SW480 (cell line): ENCODE measurements at places on chromosomes 7 and 10.

DNA sequence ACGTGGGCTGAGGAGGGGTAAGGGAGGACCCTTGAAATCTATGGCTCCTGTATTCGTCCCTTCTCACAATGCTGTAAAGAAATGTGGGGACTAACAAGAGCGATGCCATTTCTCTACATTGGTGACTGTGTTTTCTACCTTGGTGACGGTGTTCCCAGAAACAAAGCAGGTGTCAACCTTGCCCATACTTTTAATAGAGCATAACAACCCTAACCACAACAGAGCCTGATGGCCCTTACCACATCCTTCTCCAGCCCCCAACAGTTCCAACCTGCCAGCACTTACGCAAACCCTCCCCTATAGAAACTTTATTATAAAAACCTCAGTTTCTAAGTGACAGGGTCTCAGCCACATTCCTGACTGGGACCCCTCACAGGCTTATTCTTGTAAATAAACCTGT is 28.2 kb upstream of the ADCYAP1R1 start:
- peak; percentile 70 for DNase-seq

- no peak for DNase-seq
Observed at GRCh38 chr10:71394926-71395562, 1.7 kb upstream of the CDH23 start.

DNA sequence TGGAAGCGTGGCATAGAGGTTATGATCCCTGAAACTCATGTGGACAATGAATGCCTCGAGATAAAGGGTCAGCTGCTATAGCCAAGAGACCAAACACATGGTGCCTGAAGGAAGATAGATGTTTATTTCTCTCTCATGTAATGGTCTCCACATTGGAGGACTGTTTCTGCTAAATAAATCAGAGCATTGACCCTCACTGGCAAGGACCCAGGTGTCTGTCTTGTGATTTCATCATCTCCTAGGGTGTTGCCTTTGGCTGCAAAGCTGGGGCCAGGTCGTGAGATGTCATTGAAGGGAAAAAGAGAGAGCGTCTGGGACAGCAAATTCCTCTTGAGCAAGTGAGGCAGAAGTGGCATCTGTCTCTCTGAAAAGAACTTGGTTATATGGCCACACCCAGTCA is 64.6 kb downstream of the JCAD start:
- no peak for DNase-seq

GRCh38 chr7:35504365-35504764 is 190.6 kb downstream of the HERPUD2 start:
- no peak for DNase-seq

DNA sequence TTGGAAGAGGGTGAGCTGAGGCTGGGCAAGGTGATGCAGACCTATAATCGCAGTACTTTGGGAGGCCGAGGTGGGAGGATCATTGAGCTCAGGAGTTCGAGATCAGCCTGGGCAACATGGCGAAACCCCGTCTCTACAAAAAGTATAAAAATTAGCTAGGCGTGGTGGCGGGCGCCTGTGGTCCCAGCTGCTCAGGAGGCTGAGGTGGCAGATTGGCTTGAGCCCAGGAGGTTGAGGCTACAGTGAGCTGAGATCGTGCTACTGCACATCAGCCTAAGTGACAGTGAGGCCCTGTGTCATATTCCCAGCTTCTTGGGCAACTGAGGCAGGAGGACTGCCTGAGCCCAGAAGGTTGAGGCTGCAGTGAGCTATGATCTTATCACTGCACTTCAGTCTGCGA is 13.6 kb downstream of the BMPR1A start:
- DNase-seq, result no peak

DNA sequence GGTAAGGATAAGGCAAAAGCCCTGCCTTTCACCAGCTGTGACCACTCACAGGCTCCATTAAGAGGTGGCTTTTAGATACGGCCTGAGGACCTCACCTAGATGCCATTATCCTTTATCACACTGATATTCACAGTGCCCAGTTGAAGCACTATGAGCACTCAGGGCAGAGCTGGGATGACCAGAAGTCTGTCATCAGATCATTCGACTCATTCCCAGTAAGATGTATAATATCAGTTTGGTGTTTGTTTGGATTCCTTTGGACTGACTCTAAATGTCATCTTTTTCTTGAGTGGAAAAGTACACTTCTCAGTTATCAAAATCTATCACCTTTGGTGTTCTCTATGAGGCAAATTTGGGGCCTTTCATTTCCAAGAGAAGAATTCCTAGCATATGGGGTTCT is 18.7 kb downstream of the CCDC136 start:
- DNase-seq, result no peak

GRCh38 chr10:67140641-67141040 is 214.8 kb downstream of the LRRTM3 start:
- no peak for DNase-seq

DNA sequence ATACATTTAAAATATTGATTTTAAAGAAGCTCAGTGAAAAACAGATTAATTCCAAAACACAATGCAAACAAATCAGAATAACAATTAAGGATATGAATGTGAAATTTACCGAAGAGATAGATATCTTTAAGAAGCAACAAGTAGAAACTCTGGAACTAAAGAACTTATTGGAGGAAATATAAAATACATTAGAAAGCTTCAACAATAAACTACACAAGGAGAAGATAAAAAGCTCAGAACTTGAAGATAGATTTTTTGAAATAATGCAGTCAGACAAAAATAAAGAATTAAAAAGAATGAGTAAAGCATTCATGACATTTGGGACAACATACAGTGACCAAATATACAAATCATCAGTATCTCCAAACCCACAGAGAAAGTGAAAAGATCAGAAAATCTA is 43.2 kb downstream of the HIBADH start:
- no peak for DNase-seq

DNA sequence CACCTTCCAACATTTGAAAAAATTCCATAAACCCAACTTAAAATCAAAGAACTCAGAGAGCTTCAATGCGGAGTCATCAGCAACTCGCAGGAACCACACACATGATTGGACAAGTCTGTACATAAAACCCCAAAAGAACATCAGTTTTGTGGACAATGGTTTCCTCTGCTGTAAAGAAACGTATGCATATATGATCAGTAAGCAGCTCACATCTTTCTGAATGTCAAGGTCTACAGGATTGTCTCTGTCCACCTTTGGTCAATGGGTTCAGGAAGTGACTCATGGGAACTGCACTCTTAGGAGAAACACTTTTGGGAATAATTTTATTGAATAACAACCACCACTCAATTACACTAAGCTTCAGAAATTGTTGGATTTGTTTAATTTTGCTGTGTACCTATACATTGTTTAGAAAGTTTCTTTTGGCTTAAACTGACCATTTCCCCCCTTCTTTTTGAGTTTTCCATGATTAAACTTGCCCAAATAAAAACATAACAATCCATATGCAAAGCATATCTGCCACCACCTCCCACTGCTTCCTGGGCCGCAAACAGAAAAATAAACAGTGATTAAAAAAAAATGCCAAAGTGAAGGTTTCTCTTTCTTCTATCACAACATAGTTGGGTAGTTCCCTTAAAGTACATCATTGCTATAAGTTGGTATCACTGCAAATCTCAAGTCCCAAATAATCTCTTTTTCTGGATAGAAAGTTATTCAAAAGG is 27.3 kb upstream of the AFAP1L2 start:
- DNase-seq, result no peak

DNA sequence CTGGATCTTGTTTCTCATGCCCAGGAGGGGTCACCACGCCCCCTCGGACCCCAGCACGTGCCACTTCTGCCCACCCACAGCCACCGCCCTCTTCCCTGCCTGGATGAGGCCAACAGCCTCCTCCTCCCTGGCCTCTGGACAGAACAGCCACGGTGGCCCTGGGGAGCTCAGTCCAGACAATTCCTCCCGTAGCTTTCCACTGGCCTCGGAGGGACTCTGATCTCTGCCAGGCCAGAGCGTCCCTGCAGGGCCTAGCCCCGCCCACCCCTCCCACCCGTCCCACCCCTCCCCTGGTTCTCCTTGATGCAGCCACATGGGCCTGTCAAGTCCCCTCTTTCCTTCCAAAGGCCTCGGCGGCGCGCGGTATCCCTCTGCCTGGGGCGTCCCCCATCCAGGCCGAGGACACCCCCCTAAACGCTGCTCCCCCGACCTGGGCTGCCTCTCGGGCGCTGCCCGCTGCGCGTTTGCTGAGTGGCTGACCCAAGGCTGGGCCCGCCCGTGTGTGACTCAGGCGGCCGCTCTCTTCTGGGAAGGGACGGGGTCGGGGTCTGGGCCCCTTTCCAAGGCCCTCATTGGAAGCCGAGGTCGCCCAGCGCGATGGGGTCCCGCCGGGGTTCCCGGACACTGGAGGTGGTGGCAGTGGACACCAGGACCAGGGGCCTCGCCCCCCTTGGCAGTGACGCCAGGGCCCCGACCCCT is 557 bp downstream of the TMEM120A start:
- peak; percentile 69 for DNase-seq

- DNase-seq, result peak; percentile 25
Observed at GRCh38 chr10:88791924-88792323, 10.6 kb upstream of the LIPM start.

GRCh38 chr10:29973921-29974320 is 85.5 kb downstream of the JCAD start:
- no peak for DNase-seq

- no peak for DNase-seq
Observed at GRCh38 chr10:86017841-86018734, 348.5 kb downstream of the GRID1 start.

DNA sequence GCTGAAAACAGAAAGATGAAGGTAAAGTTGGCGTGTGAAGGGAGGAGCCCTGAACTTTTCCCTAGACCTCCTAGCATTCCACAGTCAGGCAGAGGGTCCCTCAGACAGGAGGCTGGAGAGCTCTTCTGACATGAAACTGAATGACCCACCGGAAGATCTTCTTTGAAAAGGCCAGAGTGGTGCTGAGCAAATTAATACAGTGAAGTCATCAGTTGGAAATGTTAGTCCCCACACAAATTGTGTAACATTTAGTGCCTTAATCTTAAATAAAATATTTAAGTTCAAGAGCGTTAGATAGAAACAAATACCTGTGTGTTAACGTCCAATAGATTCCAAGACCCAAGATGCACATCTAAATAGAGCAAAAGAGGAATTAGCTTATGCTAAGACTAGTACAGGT is 49.0 kb upstream of the WNT16 start:
- no peak for DNase-seq

DNA sequence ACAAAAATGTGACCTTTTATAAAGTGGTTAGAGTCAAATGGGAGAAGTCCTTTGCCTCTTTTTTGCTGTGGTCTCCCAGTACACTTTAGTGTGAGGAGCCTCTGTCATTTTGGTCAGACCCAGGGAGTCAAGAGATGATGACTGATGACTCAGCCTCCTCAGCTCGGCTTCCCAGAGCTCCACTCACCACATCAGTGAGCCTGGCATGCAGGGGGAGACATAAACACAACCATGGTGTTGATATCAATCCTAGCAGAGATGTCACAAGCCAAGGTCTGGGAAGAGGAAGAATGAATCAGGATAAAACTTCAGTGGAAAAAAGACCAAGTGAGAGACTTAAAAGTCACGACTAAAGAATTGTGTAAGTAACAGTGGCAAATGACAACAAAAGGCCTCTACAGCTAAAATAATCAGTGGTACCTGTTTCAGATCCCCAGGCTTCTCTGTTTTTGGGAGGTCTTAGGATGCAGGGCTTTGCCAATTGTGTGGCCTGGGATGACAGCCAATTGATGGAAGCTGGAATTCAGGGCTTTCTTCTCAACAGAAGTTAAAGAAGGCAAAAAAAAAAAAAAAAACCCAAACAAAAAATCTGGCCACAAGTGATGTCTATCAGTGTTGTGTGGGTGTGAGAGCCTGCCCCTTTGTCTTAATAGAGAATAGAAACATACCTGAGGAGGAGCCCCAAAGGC is 50.2 kb downstream of the TFAM start:
- peak; percentile 96 for DNase-seq

DNA sequence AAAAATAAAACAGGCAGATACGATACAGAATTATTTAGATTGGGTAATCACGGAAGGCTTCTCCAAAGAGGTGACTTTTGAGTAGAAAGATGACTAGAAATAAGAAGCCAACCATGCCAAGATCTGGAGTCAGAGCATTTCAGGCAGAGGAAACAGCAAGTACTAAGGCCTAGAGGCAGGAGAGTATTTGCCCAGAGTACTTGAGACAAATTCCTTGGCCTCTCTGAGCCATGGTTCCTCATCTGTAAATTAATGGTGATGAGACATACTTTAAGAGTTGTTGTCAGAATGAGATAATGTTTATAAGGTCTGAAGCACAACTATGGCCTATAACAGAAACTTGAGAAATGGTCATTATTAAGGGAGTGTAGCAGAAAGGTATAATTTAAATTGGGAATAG is 15.8 kb upstream of the GPR37 start:
- no peak for DNase-seq

DNA sequence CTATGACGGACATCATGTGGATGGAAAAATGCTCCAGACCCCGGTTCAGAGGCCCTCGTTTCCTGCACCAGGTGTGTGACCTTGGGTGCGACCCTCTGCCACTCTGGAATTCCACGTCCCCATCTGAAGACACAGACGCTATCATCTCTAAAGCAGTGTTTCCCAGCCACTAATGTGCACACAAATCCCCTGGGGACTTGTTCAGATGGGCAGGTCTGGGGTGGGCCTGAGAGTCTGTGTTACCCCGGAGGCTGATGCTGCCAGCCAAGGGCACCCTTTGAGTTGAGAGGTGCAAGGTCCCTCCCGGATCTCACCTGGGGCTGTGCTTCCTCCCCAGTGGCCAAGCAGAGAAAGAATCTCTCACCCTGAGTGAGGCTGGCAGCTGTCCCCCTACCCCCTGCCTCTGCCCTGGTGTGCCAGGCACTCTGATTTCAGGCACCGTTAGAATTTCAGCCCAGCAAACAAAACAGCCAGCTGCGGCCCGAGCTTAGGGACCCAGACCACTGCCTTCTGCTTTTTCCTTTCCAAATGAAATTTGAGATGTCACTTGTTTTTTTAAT is 90.0 kb downstream of the SLIT1 start:
- no peak for DNase-seq

GRCh38 chr7:45434167-45434784 is 139.9 kb upstream of the ADCY1 start:
- DNase-seq, result no peak

- no peak for DNase-seq
Observed at GRCh38 chr10:26481914-26482550, 43.9 kb downstream of the APBB1IP start.

DNA sequence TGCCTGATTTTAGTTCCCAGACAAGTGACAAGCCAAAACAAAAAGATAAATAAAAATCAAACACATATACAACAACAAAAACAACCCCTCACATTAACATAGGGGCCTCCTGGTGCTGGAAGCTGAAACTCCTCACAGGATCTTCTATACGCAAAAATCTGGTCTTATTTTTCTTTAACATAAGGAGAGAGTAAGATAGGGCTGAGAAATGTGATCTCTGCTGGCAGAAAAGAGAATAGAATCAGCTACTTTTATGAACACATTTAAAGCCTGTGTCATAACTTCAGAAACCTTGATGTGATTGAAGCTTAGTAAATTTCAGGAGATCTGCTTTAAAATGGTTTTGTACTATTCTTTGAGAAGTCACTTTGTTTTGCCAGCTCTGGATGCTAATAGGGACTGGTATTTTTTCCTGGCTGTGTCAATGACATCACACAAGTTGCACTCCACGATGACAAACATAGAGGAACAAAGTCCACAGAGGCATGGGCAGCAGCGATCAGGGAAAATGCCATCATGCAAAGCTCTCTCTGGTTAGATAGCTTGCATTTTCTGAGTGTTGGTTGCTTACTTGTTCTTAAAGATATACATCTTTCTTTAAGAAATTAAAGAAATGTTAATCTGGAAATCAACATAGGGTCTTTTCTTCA is 176.6 kb upstream of the SP4 start:
- peak; percentile 73 for DNase-seq
